A673 (cell line): ENCODE measurements at places on chromosomes 6 and 20. TPM values are rescaled to one million over a fixed set of nuclear protein-coding genes. Genes with fewer than 3 reads are reported as not detected.

TMEM217 gene
- total RNA-seq: 0.37 TPM in 1 of 2 replicates, not detected in the other

DNA sequence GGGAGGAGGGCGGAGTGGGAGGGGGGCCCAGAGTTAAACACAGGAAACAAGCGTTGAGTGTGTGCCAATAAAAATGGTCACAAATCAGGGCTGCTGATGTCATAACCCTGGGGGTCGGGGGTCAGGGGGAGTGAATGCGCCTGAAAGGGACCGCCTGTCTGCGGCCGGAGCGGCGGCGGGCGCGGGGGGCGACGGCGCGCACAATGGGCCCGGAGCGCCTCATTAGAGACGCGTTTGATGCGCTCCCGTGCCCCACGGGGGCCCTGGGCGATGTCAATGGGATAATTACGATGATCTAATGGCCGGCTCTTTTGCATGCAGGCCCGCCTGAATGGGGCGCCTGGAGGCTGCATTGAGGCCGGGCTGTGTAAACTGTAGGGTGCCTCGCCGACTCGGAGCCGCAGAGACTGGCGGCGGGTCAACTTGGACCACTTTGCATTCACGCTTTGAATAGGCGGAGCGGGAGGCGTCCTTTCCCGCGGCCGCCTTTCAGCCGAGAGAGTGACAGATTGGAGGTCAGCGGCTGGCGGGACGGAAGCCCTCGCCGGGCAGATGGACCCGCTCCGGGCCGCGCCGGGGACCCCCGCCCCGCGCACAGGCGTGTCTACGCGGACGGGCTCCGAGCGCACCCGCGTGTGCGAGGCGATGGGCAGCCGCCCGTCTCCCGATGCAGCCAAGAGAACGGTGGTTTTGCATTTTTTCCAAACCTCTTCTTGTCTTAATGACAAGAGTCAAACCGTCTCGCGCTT, 296.1 kb downstream of the TFAP2C start:
- H3K4me1 ChIP-seq: no peaks in the 10 kb centered on the region
- peak; percentile 21 for DNase-seq
- no peak overlapping the region for H3K27ac ChIP-seq
- H3K4me3 ChIP-seq: no peak overlapping the region
- H3K36me3 ChIP-seq: no peaks in the 10 kb centered on the region

GRCh38 chr6:111681860-111682259, 76.2 kb upstream of the TRAF3IP2 start:
- no peak for DNase-seq
- peaks cover 5% of the 10 kb centered on the region for H3K4me1 ChIP-seq
- H3K27ac ChIP-seq: no peak overlapping the region

DNA sequence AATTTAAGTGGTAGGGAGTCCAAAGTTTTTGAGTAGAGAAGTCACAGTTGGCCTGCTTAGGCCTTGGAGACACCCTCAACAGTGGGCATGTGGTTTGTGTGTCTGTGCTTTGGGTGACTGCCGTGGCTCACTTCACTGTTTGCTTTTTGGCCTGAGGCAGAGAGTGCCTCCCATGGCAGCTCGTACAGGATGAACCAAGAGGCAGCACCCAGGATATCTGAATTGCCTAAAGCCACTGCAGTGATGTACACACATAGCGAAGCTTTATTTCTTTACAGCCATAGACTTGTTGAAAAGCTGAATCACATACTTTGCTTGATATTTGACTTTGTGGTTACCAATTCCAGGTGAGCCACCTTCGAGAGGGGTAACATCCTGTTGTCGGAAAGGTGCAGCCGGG, 21.6 kb downstream of the RREB1 start:
- H3K36me3 ChIP-seq: no peaks in the 10 kb centered on the region
- H3K27me3 ChIP-seq: no peaks in the 10 kb centered on the region
- H3K4me1 ChIP-seq: peaks cover under 1% of the 10 kb centered on the region

- no peak overlapping the region for H3K4me3 ChIP-seq
- peaks cover 44% of the 10 kb centered on the region for H3K36me3 ChIP-seq
- H3K27me3 ChIP-seq: no peaks in the 10 kb centered on the region
- H3K4me1 ChIP-seq: peaks cover 69% of the 10 kb centered on the region
These were observed 10.2 kb downstream of the UBE3D start for GRCh38 chr6:83055366-83055964.

- no peak overlapping the region for H3K4me3 ChIP-seq
- no peaks in the 10 kb centered on the region for H3K27me3 ChIP-seq
- no peaks in the 10 kb centered on the region for H3K36me3 ChIP-seq
- no peak for DNase-seq
These were observed 107.2 kb upstream of the PLEKHG1 start for GRCh38 chr6:150492507-150492906.
